Forelimb muscle (tissue), 1 donor: ENCODE measurements at places on chromosomes 12 and 14. TPM values are rescaled to one million over a fixed set of nuclear protein-coding genes. Genes with fewer than 3 reads are reported as not detected.

OR6C6 gene
- polyA plus RNA-seq, result 0.09 TPM

DNA sequence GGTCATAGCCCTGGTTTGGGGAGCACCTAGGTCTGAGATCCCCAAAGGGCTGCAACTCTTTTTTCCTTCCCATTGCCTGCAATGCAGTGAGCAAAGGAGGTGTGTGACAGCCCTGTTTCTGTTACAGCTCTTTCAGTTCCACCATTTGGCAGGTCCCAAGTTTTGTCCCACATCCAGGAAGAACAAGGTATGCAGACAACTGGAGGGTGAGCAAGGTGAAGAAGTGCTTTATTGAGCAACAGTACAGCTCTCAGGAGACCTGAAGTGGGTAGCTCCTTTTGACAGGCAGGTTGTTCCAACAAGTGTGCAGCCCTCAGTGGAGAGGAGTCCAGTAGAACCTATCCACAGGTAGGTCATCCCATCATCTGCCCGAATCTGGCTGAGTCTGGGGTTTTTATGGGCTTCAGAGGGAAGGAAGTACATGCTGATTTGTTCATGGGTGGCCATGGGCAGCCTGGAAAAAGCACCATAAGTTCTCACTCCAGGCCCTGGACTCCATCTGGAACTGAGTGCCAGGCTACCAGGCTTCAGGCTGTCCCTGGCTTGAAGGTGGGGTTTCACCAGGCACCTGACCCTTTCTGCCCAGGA lies 62.8 kb upstream of the NAV3 start:
- no peak for DNase-seq

- no peak for DNase-seq
Observed at GRCh38 chr14:91400696-91401095, 16.9 kb downstream of the CCDC88C start.

DNA sequence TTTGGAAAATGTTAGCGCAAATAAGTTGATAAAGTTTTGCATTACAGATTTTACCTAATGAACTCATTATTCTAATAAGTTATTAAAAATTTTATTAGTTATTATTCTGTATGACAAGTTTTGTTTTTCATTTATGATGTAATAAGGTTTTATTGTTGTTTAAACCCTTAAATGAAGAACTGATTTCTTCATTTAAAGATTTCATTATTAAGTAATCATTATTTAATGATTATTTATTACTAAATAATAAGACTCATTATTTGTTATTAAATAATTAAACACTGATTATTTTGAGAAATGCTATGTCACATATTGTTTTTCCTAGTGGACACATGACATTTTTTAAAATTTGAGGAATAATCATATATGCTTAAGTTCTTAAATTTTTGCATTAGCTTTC lies 34.2 kb downstream of the USP15 start:
- DNase-seq, result no peak

DNA sequence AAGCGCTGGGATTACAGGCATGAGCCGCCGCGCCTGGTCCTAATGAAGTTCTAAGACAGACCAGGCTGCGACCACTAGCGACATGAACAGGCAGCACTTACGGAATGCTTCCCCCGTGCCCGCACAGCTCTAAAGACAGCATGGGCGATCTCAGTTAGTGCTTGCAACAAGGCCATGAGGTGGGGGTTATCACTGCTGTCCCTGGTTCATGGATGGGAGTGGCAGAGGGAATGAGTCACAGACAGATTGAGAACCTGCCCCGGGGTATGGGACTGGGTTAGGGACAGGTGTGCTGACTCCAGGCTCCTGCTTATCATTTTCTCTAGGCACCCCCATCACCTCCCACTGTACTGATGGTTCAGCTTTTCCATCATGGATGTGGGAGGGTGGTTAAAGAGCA lies 160.9 kb downstream of the VRK1 start:
- DNase-seq, result no peak

DNA sequence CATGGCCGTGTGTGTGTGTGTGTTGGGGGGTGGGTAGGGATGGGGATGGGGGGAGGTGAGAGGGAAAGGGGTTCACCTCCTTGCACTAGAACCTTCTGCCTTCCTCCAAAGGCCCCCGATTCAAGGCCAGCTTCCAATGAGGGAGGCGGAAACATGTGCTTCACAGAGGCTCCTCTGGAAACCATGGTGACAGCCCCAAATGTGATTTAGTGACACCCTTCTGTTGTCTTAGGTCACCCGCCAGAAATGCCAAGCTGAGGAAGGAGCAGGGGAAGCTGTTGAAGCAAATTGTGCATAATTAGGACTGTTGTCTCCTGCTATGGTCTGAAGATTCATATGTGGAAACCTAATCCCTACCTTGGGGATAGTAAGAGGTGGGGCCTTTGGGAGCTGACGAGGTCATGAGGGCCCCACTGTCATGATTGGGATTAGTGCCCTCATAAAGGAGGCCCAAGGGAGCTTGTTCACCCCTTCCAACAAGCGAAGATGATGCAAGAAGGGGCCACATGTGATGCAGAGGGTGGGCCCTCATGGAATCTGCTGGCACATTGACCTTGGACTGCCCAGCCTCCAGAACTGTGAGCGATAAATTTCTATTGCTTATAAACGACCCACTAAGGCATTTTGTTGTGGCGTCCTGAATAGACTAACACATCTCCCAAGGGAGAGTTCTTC lies 95.2 kb downstream of the AACS start:
- DNase-seq, result no peak
